ENCODE measurements at places on chromosomes 3 and 15.

- no peak for DNase-seq
Measured at GRCh38 chr3:155007729-155008128, 72.4 kb upstream of the MME start.

- DNase-seq: peak; percentile 15
Measured at GRCh38 chr3:62007036-62007435, 366.3 kb downstream of the FEZF2 start.

DNA sequence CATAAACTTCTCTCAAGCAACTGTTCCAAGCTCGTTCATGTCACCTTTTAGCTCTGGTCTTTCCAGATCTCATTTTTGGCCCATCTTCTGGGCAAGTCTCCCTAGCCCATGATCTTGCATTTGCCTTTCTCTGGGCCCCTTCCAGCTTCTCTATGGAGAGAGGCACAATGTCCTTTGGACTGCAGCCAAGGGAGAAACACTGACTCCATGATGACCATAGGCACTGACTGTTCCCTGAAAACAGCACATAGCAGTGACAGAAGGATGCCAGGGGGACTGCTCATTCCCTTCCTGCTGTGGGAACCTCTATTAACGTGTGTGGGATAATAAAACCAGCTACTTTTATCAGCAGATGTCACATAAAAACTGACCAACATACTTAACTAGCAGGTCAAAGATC lies 60.3 kb downstream of the STRIT1 start:
- no peak for DNase-seq

- no peak for DNase-seq
Measured at GRCh38 chr15:68980786-68981185, 33.7 kb upstream of the NOX5 start.

DNA sequence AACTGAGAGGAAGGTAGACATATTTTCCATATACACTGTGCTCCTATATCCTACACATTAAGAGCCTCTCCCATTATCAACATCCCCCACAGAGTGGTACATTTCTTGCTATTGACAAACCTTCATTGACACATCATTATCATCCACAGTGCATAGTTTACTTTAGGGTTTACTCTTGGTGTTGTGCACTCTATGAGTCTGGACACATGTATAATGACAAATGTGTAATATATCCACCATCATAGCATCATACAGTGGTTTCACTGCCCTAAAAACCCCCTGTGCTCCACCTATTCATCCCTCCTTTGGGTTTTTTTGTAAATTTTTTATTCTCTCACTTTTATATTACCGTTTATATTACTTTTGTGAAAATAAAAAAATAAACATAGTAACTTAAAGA lies 22.2 kb upstream of the CLDN18 start:
- DNase-seq: no peak

GRCh38 chr3:166243511-166243910 lies 406.3 kb upstream of the BCHE start:
- DNase-seq: no peak

- DNase-seq: no peak
Measured at GRCh38 chr3:64988188-64988587, 300.4 kb upstream of the ADAMTS9 start.

- DNase-seq: no peak
Measured at GRCh38 chr15:77975332-77976094, 102.0 kb downstream of the TBC1D2B start.

GRCh38 chr3:117914540-117915100 lies 1120.0 kb downstream of the IGSF11 start:
- DNase-seq: no peak

- DNase-seq: no peak
Measured at GRCh38 chr3:146781059-146781458, 175.9 kb upstream of the PLSCR5 start.

DNA sequence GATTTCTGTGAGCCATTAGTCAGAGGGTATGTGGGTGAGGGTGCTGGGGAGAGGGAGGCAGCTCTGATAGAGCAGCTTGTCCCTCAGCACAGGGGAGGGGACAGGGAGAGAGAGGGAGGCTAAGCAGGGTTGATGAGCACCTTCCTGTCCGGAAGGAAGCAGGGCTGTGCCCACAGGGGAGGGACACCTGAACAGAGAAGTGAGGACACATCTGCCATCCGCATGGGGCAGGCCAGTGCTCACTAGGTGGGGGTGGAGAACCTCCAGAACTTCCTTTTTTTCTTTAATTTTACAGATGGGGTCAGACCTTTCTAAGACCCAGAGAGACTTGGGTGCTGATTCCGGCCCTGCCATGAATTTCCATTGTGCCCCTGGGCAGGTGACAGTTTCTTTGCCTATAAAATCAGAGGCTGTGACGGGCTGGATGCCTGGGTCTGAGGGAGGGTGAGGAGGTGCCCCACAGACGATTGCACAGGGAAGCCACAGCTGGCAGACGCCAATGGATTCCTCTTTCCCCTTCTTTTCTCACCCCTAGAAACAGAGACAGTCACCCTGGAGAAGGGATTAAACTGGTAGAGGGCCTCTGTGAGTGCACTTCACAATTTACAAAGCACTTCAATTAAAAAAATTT lies 4.1 kb upstream of the TGM5 start:
- DNase-seq: no peak

GRCh38 chr3:42099020-42099765 lies 8.0 kb downstream of the TRAK1 start:
- no peak for DNase-seq

- DNase-seq: no peak
Measured at GRCh38 chr3:19446687-19447086, 298.4 kb downstream of the KCNH8 start.

DNA sequence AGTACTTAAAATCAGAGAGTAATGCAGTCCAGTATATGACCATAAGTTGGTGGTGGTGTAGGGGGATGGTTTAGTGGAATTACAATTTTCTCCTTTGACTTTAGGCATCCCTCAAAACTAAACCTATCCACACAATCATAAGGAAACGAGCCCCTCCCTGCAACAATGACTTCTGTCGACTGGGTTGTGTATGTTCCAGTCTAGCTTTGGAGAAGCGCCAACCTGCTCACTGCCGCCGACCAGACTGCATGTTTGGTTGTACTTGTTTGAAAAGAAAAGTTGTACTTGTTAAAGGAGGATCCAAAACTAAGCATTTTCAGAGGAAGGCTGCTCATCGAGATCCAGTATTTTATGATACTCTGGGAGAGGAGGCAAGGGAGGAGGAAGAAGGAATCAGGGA lies 52.8 kb downstream of the MGA start:
- no peak for DNase-seq

DNA sequence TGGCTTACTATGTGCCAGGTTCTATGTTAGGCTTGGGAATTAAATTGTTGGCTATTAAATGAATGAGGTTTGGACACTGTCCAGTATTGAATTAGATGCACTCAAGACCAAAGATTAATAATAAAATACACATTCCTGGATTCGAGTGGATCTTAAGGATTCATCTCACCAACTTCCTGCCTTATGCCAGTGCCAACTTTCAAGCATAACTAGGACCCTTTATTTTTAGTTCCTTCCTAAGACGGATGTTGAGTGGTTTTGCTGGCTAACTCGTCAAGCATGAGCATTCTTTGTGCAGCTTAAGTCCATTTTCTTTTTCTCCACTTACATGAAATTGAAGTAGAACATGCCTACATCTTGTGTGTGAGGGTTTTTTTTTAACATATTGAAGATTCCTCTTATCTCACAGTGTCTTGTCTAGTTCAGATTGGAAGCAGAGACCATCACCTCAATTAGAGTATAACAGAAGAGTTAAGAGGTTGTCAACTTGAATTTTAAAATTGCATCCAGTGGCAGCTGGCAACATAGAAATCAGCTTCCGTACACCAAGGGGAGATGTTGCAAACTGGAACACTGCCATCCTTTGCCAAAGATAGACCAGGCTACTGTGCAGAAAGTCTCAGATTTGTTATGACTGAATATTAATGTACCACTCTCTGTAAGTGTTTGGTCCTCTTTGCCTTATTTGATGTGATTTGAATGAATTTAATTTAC lies 106.3 kb upstream of the BFSP2 start:
- no peak for DNase-seq

DNA sequence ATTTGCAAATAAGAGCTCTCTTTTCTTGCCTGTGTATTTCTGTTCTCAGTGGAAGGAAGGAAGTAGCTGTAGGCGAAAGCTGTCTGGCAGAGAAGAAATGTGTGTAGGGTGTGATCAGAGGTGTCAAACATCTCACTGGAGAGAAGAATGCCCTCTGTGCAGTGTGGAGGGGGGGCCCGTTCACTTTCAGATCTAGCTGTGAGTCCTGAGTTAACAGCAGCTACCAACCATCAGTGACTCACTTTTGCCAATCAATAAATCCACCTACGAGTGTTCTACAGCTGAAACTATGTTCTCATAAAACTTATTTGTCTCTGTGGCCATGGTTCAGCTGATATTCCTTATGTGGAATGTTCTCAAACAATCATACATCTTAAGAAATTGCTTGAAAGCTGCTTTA lies 103.7 kb downstream of the FRMD4B start:
- DNase-seq: no peak

- DNase-seq: no peak
Measured at GRCh38 chr3:7190095-7190494, 329.2 kb downstream of the GRM7 start.

DNA sequence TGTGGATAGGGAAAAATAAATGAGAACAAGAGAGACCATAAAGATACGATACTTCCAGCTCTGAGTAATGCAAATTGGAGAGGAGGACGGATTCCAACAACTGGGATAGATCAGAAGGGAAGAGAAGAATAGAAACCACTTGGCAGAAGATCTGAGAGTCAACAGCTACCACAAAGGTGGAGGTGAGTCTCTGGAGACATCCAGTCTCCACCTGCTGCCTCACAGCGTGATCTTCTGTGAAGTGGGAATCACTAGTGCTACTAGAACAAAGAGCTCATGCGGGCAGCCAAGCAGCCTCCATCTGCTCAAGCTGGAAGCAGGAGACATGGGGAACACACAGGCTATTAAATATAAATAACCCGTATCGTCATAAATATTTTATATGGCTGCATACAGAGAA lies 558.5 kb upstream of the CFAP20DC start:
- no peak for DNase-seq

GRCh38 chr3:76222201-76222600 lies 436.9 kb upstream of the ZNF717 start:
- no peak for DNase-seq

DNA sequence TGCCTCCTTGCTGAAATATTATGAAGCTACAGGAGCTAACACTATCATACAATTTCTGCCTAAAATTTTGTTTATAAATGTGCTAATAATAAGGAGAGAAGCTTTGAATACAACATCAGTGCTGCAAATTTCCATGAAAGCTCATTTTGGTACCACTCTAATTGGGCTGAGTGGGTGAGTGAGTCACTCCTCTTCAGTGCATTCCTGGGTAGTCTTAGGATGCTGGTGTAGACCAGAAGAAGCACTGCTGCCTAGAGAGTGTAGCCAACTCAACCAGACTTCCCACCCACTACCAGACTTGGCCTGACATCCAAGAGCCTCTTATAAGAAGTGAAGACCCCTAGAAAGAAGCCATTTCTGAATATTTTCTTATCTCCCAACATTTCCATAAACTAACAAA lies 32.5 kb upstream of the CCDC54 start:
- DNase-seq: no peak

DNA sequence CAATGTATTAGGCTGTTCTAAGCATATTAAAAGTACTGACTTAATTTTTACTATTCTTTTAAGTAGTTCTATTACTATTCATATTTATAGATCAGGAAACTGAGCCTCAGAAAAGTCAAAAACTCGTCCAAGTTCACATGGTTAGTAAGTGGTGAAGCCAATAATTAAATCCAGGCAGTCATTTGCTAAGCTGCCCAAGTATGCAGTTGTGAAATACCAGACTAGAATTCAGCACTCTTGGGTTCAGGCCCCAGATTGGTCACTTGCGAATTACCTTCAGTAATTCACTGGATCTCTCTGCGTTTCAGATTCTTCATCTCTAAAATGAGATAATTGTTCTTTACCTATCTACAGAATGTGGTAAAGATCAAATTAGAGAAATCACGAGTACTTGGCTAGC lies 161.9 kb upstream of the CADPS start:
- DNase-seq: no peak

- no peak for DNase-seq
Measured at GRCh38 chr3:194937882-194938321, 252.2 kb downstream of the FAM43A start.

DNA sequence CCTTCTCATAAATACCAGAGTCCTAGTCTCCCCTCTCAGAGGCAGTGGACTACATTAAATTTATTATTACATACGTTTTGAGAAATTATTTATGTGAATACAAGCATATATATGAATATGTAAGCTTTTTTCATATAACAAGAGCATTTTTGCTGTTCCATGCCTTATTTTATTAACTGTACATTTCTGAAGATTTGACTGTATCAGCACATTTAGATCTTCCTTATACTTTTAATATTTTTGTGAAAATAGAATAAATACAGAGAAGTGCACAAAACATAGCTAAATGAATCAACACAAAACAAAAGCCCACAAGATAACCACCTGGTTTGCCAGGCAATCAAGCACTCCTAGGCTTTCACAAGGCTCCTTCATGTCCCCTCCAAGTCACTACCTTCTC lies 27.8 kb downstream of the HHLA2 start:
- no peak for DNase-seq

- DNase-seq: no peak
Measured at GRCh38 chr15:76099388-76099787, 39.6 kb downstream of the TMEM266 start.

DNA sequence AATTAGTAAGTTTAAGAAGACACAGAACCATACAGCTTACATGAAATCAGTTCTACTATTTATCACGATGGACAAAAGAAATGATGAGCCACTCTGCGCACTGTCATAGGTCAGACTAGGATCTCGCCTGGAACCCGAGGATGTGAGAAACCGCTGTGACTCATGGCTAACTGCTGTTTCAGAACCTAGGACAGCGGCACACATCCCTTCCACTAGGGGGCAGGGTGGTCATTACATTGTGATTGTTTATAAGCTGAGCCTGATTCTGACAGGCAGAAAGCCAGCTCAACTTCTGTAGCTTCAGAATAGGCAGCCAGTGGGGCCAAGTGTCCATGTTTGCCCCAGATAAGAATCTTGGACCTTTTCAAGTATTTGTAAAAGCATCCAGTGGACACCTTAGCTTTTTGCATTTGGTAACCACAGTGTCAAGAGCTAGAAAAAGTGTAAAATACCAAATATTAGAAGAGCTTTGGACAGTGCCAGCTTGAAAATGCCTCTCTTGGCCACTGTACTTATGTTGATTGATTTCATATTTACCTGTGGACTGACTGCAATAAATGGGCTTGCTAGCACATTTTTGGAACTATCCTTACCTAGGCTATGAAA lies 115.8 kb downstream of the KBTBD8 start:
- DNase-seq: peak; percentile 78

GRCh38 chr3:186825872-186826409 lies 16.6 kb upstream of the ADIPOQ start:
- DNase-seq: no peak

DNA sequence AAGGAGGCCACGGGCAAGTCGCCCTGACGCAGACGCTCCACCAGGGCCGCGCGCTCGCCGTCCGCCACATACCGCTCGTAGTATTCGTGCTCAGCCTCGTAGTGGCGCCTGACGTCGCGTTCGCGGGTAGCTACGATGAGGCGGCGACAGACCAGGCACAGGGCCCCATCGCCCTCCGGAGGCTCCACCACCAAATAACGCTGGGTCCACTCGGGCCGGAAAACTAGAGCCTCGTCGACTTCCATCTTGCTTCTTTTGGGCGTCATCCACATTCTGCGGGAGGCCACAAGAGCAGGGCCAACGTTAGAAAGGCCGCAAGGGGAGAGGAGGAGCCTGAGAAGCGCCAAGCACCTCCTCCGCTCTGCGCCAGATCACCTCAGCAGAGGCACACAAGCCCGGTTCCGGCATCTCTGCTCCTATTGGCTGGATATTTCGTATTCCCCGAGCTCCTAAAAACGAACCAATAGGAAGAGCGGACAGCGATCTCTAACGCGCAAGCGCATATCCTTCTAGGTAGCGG lies at the start of gene EPM2AIP1:
EPM2AIP1 (minus strand) TSS at position 326 of the 520 bp plus-strand sequence; CDS start at position 272, 54 bp downstream.
- DNase-seq: no peak

- DNase-seq: no peak
Measured at GRCh38 chr3:23713641-23714040, 92.1 kb upstream of the UBE2E1 start.

All from HFF-Myc (cell line).